G401 (cell line): ENCODE measurements at places on chromosomes 7 and 10. TPM values are rescaled to one million over a fixed set of nuclear protein-coding genes. Genes with fewer than 3 reads are reported as not detected.
A peak's percentile ranks its signal among the peaks of the same experiment; 100 is the strongest.

Gene PNLIP
- total RNA-seq = not detected in 2 replicates

Gene ADIRF
- total RNA-seq = not detected in 2 replicates

Gene SHH
- total RNA-seq = not detected in 2 replicates

- DNase-seq = no peak
Observed at GRCh38 chr7:3712841-3713240, 411.8 kb downstream of the SDK1 start.

- DNase-seq = no peak
Observed at GRCh38 chr7:27424749-27425148, 182.1 kb downstream of the EVX1 start.

Gene MMRN2
- 7.2 and 9.7 TPM in 2 replicates for total RNA-seq

DNA sequence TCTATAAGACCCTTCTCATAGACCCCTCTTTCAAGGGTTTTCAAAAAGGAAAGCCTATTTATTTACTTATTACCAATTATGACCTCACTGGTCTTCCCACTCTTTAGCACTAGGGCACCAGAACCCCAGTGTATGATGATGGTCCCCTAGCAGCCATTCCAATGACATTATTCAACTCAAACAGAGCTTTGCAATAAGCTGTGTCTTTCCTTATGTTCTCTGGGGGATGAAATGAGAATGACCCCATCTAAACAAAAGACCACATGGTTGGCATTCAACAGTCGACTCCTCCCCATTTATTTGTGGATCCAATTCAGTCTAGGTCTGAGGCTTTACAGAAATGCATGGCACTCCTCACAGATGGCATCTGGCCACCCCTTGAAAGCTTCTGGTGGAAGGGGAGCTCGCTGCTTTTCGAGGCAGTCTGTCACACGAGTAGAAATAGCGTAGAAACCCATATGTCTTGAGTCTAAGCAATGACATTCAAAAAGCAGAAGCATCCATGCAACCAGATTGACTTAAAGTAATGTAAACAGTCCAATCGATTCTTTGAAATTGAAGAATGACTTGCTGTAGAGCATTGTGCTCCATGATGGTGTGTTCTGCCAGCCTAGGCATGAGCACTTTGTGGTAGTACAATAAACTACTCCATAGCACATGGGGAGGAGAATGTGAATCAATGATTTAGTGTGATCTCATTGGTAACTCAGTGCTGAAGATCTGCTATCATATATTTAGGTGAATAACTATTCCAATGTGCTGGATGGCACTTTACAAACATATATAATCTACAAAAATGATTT lies 29.8 kb downstream of the NRP1 start:
- no peak for DNase-seq

DNA sequence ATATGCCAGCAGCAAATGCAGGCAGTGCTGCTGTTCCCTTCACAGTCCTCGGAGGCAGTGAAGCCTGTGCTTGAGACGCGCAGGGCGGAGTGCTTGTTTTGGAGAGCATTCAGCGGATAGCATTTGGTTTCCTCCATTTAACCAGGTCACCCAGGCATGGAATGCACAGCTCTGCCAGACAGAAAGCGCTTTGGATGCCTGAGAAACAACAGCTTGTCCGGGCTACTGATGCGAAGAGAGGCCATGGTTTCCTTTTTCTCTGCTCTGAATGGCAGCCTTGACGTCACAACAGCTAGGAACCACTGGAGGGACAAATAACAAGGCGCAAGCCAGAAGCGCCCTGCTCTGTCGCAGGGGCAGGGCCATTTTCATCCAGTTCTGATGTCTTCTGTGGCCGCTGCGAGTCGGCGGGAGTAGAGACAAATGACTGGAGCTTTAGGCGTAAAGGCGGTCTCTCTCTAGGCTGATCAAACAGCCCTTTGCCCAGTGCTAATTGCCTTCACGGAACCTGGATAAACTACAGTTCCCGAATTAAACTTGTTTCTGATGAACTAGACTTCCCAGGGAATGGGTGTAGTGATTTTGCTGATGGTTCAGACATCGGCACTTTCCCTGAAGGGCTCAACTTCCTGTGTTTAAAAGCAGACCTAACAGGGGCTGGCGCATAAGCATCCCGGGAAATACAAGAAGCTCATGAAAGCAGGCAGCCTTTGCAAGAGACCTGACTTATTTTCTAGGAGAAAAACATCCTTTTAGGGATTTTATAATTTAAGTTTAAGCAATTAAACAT lies 187.6 kb upstream of the KLF14 start:
- peak; percentile 96 for DNase-seq

Gene MCMBP
- 31.4 and 38.1 TPM in 2 replicates for total RNA-seq

Gene SNX10
- 32.3 and 34.1 TPM in 2 replicates for total RNA-seq

Gene CALY
- 53.3 and 63.5 TPM in 2 replicates for total RNA-seq

DNA sequence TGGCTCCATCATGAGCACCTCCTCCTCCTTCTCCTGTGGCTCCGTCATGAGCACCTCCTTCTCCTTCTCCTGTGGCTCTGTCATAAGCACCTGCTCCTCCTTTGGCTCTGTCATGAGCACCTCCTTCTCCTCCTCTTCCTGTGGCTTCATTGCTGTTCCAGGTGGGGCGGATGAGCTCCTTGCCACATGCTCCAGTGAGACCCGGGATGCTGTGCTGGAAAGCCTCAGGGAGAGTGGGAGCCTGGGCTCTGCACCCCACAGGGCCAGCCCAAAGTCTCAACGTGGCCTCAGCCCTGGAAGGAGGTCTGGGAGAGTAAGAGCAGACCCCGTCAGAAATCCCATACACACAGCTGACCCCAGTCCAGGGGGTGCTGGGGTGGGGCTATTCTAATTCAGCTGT lies 380.7 kb downstream of the TCERG1L start:
- DNase-seq = no peak

Gene NPTX2
- total RNA-seq = 0.03 TPM in 1 of 2 replicates, not detected in the other

DNA sequence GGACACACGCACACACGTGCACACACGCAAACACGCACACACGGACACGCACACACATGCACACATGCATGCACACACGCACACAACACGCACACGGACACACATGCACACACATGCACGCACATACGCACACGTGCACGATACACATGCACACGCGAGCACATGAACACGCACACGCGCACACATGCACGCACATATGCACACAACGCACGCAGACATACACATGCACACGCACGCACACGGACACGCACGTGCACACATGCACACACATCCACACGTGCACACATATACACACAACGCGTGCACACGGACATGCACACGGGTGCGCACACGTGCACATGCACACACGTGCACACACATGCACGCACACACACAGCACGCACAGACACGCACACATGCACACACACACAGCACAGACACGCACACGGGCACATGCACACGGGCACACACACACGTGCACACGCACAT lies 17.3 kb upstream of the GPER1 start:
- no peak for DNase-seq

- DNase-seq = no peak
Observed at GRCh38 chr7:44050915-44051560, 6.5 kb downstream of the DBNL start.

DNA sequence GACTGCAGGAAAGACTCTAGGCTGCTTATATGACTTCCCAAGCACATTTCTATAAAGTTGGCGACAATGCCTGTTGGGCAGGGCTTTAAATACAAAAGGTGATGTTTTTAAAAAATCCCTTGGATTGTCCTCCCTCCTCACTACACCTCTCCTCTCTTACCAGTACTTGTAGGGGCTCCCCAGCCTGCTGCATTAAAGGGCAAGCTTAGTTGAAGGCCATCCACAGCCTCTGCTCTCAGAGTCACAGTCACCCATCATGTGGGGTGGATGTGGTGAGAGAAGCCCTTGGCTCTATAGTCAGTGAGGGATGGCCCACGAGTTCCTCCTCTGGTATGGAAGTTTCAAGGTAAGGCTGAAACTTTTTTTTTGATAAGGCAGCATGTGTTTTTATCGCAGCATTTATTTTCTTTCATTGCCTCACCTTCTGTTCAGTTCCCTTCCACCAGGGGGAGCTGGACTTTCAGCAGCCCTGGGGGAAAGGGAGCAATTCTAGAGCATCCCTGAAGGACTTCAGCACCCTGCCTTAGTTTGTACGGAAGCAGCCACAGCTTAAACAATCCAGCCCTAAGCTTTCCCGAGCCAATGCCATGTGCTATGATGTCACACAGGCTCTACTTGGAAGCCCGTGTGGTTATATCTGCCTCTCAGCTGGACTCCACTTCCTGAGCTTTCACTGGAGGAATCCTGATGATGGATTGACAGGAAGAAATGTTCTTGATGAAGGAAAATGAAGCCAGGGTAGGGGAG lies 131.9 kb downstream of the CALCR start:
- DNase-seq = no peak

Gene TEX47
- total RNA-seq = not detected in 2 replicates

DNA sequence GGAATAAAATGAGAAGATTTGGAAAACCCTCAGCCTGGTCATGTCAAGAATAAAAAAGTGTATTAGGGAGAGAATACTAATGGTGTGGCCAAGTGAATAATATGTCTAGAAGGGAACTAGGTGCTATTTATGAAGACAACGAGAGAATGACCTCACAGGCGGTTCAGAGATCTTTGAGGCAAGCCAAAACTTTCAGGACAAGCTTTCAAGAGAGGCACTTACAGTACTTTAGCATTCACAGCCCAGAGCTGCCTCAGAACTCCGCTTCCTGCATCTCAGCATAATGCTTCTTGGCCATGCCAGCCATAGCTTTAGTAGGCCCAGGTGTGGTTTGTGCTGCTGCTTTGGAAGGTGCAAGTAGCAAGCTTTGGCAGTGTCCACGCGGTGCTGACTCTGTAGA lies 37.2 kb upstream of the CCDC7 start:
- DNase-seq = no peak

GRCh38 chr10:58995058-58995596 lies 181.3 kb upstream of the PHYHIPL start:
- no peak for DNase-seq

Gene FOXI2
- total RNA-seq = not detected in 2 replicates

Gene PLAU
- 124 and 143 TPM in 2 replicates for total RNA-seq

GRCh38 chr7:34622182-34622581 lies 35.8 kb upstream of the NPSR1 start:
- no peak for DNase-seq

DNA sequence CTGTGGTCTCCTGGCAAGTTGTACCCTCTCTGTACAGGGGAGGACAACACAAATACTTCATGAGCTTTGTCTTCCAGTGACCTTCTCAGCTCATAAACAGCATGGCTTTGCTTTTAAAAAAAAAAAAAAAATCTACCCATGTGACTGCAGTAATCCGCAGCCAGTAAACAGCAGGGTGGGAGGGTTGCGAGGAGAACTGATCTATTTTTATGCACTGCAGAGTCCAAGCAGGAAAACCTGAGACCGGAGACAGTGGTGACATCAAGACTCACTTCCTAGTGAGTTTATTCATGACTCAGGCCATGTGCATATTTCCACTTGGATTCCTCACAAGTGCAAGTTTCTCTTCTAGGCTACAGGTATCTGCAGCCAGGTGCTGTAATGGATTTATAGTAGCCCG lies 127.9 kb downstream of the NRF1 start:
- peak; percentile 92 for DNase-seq

Gene UPK3BL1
- total RNA-seq = 1.2 and 4.7 TPM in 2 replicates

GRCh38 chr7:30584415-30584814 lies 10.3 kb upstream of the GARS1 start:
- no peak for DNase-seq

DNA sequence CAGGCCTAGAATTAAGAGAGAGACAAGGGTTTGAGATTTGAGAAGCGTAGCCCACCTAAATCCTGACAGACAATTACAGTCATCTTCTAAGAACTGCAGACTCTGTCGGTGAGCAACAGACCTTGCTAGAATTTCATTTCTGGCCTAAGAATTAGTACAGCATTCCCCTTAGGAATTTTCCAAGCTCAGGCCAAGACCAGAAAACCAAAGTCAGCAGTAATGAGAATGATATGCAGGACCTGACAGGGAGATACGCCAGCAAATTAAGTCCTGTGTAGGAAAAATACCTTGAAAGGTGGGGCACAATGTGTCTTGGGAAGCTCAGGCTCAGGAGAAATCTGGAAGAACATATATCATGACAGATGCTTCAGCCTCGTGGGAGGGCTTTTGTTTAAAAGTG lies 52.7 kb upstream of the HERPUD2 start:
- DNase-seq = peak; percentile 58

Gene TFR2
- total RNA-seq = 1.1 and 1.7 TPM in 2 replicates

DNA sequence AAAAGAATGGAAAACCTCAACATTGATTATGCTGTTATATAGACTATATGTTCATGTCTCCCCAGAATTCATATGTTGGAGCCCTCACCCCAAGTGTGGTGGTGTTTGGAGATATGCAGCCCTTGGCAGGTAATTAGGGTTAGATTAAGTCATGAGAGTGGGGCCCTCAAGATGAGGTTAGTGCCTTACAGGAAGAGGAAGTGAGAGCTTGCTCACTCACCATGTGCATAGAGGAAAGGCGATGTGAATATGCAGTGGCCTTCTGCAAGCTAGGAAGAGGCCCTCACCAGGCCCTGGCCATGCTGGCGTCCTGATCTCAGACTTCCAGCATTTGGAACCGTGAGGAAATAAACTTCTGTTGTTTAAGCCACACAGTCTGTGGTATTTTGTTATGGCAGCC lies 14.8 kb downstream of the ZNF33A start:
- no peak for DNase-seq

GRCh38 chr10:103658049-103658577 lies 164.6 kb downstream of the NEURL1 start:
- no peak for DNase-seq

GRCh38 chr7:954330-955238 lies at the start of gene ADAP1:
Gene ADAP1, minus strand, starts transcription at chr7:954680. Its CDS starts 203 bp downstream, at chr7:954477.
- no peak for DNase-seq

DNA sequence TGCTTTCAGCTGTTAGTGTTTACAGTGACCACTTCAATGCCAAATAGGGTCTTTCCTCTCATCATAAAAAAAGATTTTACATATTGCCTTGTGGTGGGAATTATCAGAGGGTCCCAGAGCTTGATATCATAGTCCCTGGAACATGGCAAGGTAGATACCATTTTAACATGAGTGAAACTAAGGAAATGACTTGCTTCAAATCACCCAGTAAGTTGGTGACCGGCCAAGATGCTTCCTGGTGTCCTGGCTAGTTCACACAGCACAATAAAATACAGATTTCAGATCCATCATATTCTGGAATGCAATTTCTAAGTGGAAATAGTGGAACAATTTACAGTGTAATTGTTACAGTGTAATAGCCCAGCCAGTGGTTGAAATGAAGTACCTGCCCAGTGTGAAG lies 36.6 kb downstream of the CNNM1 start:
- peak; percentile 51 for DNase-seq

Gene UPK3BL2
- 6.6 TPM in 1 of 2 replicates, not detected in the other for total RNA-seq

GRCh38 chr10:59814878-59815277 lies 61.6 kb upstream of the MRLN start:
- DNase-seq = no peak

GRCh38 chr7:139104091-139104450 lies 5.4 kb downstream of the ZC3HAV1 start:
- DNase-seq = no peak

Gene CDHR3
- total RNA-seq = 1.8 TPM in 1 of 2 replicates, not detected in the other

DNA sequence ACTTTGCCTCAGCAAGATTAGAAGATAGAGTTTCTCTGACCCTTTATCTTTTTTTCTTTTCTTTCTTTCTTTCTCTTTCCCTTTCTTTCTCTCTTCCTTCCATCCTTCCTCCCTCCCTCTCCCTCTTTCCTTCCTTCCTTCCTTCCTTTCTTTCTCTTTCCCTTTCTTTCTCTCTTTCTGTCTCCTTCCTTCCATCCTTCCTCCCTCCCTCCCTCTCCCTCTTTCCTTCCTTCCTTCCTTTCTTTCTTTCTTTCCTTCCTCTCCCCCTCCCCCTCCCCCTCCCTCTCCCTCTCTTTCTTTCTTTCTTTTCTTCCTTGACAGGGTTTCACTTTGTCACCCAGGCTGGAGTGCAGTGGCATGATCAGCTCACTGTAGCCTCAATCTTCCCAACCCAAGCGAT lies 40.2 kb upstream of the LCOR start:
- DNase-seq = no peak

Gene CPSF4
- 57.0 and 59.3 TPM in 2 replicates for total RNA-seq

- no peak for DNase-seq
Observed at GRCh38 chr10:21352886-21353285, 172.6 kb downstream of the SKIDA1 start.

Gene TDRD1
- total RNA-seq = not detected in 2 replicates

Gene PRLHR
- total RNA-seq = not detected in 2 replicates
